ENCODE measurements at places on chromosomes 1 and 21.

- no peak for DNase-seq
These were observed 479.9 kb upstream of the PLXNA2 start for GRCh38 chr1:208724079-208724478.

DNA sequence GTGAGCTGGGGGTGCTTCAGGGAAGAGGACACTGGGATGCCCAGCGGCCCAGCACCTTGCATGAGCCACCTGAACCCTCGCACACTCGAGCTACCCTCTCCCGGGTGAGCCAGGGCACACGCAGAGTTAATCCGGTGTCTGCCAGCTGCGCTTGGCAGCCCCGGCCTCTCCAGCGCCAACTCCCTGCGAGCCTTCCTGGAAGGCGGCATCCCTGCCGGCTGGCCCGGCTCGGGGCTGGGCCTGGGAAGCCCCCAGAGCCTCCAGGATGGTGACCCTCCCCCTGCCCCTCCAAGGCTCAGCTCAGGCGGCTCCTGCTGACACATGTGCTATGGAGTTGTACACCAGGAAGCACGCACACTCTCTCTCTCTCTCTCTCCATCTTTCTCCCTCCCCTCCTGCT is 48.7 kb downstream of the RAP1GAP start:
- DNase-seq: no peak

GRCh38 chr1:47183308-47184089 is 6.3 kb downstream of the PDZK1IP1 start:
- DNase-seq: no peak

GRCh38 chr1:243253926-243254232 is 1.2 kb downstream of the CEP170 start:
- no peak for DNase-seq

DNA sequence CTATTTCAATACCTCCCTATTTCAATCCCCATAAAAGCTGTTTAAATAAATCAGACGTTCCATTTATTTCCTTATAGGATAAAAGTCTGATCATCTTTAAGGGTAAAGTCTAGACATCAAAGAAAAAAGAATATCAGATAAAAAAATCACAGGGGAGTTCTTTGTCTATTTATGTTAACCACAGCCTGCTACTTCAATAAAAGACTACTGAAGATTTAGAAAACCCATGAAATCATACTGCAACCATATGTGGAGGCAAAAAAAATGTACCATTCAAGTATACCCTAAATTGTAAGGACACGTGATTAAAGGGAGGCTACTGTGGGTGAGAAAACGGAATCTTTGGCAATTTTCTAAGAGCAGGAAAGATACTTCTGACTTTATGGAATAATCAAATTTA is 108.2 kb upstream of the TNFSF4 start:
- no peak for DNase-seq

DNA sequence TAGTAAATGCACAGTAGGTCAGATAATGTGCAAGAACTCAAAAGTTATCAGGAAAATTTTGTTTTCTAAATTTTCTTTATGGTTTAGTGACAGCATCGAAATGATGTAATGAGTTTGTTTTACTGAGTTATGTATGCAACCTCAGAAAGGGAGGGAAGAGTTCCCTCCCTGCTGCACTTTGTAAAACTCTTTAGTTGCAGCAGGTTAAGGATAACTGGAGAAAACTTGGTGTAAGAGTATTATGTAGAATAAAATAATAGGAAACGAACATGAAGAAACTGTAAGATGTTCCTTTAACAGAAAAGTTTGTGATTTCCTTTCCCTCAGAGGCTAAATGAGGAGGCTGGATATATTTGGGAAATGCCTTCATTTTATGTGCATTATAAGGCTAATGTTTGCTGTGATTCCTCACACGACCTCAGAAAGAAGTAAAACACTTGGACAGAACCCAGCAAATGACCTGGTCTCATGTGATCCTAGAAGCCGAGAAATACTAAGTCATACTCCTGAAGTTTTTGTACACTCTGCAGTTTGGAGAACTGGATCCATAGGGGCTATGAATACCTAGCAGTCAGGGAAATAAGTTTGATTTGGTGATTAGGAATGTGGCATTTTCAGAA is 35.4 kb downstream of the ADGRL2 start:
- DNase-seq: no peak

GRCh38 chr1:248625971-248626370 is 8.9 kb downstream of the OR2T11 start:
- DNase-seq: no peak

DNA sequence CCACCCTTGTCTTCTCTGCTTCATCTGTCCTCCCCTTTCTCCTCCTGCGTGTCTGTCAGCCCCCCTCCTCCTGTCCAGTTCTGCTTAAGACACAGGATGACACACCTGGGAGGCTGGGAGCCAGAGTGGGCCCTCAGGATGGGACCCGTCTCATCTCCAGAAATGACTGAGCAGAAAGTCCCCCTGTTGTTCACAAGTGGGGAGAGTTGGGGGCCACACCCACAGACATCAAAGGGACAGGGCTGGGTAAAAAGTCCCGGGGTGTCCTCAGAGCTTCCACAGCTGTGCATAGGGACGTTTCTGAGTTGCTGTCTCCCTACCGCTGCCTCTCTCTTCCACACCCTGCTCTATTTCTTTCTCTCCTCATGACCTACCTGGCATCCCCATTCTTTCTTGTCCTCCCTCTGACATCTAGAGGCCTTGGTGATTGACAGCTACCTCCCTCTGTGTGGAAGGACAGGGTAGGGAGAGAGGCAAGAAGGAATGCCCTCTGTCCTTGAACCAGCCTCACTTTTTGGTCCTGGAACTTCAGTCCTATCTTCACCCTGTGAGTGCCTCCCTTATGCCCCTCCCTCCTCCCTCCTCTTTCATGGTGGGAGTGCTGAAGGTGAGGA is 19.5 kb upstream of the SH2D2A start:
- DNase-seq: no peak

DNA sequence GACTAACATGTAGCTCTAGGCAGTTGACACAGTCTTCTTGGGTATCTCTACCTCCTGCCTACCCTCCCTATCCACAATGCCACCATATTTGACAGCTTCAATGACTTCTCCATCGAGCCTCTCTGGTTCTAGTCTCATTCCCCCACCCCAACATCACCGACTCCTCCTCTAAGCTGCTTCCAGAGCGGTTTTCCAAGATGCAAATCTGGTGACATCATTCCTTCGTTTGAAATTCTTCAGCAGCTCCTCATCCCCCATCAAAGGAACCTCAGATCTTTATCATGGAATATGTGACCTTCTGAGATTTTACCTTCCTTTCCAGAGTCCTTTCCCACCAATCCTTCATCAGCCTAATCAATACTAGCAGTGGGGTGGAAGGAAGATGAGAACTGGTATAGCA is 352.4 kb upstream of the RUNX1 start:
- no peak for DNase-seq

GRCh38 chr1:156379420-156380165 is 10.6 kb downstream of the RHBG start:
- DNase-seq: no peak
